ENCODE measurements at places on chromosomes 2 and 18. TPM values are rescaled to one million over a fixed set of nuclear protein-coding genes. Genes with fewer than 3 reads are reported as not detected.

The CTNNA2 gene
- total RNA-seq: not detected

The TNFAIP6 gene
- not detected for total RNA-seq

The SPRED2 gene
- 7.9 TPM for total RNA-seq

The CAD gene
- 107 TPM for total RNA-seq

The SOX11 gene
- not detected for total RNA-seq

The CDCA7 gene
- total RNA-seq: 80.4 TPM

DNA sequence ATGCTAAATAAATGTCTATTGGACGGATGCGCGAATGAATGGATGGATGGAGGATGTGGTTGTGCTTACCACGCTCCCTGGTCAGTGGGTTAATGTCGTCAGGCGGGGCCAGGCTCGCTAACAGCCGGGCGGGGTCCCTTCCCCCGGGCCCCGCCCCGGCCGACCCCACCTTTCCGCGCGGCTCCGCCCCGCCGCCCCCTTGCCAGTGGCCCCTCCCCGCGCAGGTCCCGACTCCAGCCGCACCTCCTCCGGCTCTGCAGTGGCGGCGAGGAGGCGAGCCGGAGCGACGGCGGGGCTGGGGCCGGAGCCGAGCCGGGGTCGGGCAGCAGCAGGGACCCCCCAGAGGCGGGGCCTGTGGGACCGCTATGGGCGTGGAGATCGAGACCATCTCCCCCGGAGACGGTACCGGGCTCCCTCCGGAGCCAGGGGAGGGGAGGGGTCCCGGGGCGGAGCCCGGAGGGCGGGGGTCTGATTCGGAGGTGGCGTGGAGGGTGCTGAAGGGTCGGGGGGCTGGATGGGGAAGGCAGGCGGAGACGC, at the start of gene FKBP1B:
FKBP1B (plus strand) TSS at position 257 of the 537 bp plus-strand sequence; CDS start at position 366, 109 bp downstream.
- DNase-seq: peak; percentile 76

- DNase-seq: peak; percentile 60
Observed at GRCh38 chr2:112995346-112995920, 9.8 kb upstream of the IL36A start.

DNA sequence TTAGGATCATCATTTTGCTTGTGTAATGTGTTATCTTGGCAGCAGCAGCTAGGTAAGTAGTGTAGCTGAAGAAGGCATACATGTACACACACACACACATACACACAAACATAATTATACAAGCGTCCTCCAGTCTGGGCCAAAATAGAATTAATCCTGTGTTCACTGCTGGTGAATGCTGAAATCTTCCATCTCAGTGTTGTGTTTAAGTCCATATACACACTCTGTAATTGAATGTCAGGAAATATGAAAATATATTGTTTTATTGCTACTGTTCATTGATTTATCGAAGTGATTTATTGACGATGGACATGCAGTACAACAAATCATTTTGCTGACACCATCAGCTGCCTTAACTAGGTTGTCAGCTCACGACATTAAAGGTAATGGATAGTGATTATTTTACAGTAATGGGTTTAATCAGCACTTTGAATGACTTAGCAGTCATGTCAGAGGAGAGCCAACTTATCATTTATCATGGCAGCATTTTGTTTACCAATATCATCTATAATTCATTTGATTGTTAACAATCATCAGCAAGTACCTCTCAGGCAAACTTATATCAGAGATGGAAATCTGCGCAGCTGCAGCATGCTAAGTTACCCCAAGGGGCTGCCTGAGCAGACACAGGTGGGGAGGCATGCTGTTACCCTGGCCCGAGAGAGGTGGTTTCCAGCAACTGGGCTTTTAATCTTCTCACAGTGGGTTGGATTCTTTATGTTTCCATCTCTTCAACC, 83.7 kb upstream of the FSHR start:
- DNase-seq: no peak

GRCh38 chr18:56067214-56067894, 479.4 kb upstream of the TCF4 start:
- no peak for DNase-seq

GRCh38 chr2:131419441-131419840, 55.5 kb upstream of the RAB6D start:
- no peak for DNase-seq

DNA sequence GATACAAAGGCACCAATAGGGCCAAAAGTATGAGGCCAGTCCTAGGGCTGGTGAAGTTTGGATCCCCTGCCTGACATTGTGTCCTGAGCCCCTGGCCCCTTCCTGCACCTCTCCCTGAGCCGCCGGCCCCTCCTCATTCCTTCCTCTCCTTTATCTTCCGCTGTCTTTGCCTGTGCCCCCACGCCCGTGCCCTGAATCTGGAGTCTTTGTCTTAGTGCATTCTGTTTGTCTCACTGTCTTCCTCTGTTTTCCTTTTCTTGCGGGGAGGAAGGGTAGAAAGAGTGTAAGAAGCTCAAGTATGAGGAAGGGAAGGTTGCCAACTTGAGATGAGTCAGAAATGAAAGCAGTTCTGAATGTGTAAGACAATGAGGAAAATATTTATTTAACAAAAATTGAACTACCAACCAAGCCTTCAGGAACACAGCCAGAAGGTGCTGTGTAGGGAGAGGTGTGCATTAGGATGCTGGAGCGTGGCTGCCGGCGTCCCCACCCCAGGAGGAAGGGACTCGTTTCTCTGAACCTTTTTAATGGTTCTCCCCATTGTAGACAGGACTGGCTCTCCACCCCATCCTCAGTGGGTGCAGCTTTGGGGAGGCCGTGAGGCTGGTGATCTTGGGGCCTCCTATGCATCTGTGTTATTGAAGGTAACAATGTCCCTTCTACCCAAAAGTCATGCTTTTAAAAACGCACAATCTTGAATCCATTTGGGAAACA, 133.1 kb downstream of the NEDD4L start:
- no peak for DNase-seq

DNA sequence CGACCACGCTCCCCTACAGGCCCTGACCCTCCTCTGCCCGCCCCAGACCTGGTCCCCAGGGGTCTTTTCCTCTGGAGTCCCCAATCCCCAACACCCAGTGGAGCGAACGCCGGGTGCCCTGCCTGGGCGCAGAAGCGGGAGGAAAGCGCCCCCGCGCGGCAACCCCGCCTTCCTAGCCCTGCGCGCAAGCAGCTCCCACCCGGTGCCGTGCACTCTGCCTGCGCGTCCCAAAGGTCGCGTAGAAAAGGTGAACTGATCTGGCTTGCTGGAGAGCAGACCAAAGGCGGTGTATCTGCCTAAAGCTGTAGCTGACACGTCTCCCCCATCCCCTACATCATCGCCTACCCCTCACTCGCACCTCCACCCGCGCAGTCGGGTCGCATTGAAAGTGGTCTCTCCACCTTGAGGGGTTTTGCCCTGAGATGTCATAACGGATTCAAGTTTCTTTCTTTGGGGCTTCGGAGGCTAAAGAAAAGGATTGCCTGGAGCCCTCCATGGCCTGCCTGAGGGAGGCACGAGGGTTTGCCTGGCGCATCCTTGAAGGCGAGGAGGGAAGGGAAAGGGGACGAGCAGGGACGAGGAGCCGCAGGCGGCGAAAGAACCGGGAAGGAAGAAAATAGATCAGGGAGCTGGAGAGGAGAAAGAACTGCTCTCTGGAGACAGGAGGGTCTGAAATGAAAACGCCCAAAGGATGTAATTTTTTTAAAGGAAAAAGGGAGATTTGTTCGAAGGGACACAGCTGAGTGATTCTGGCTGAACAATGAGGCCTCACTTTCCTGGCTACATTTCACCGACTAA, 5.8 kb downstream of the GAD1 start:
- peak; percentile 76 for DNase-seq

DNA sequence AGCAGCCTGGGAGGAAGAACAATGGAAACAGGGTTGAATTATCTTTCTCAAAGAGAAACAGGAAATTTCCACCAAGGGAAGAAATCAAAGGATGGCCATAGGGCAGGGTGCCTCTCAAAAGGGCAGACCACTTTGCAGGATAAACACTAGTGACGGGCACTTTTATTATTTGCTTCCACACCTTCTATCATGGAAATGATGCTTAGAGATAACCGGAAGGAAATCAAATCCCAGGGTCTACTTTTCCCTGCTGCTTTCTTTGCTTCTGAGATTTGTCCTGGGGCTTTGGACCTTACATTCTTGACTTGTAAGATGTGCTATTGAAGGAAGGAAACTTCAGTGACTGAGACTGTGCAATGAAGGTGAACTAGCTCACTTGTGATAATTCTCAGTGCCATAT, 1.1 kb upstream of the SCN9A start:
- DNase-seq: no peak

DNA sequence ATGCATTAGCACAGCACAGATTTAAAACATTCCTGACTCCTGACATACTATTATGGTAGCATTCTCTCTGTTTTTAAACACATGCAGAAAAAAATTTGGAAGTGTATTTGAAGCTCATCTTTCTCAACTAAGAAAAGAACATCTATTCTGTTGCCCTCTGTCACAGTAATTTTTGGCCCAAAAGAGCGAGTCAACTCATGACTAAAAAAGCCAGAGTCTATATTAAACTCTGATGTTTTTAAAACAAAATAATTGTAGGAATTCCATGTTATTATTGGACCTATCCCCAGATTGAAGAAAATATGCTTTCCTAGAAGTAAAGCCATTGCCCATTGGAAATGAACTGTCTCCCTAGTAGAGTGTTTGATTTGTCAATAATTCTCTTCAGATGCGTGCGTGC, 96.7 kb downstream of the CRIM1 start:
- no peak for DNase-seq

DNA sequence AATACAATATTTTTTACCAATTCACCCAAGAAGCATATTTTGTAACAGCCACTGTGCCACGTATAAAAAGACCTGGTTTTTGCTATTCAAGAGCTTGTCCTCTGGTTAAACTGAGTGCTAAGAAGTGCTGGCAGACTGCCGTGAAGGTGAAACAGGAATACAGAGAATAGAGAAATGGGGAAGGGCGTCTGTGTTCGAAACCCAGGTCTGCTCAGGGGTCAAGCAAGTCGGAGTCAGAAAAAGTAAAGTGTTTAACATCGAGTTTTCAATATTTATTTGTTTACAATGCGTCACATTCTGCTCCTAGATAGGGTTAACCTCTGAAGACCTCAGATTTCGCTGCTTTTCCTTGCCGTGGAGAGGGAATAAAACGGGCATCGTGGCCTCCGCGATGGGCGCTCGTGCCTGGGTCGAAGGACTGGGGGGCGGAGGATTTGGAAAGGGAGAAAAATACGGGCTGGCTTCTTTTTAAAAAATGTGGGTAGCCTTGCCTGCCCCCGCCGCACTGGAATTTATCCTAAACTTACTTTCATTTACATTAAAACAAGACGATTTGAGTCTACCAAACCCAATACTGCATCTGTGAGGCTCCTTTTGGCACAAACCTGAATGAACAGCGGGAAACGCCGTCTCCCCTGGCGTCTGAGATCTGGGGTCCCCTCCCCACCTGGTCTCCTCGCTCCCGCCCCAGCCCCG, 1.1 kb upstream of the SNTG2 start:
- DNase-seq: no peak

DNA sequence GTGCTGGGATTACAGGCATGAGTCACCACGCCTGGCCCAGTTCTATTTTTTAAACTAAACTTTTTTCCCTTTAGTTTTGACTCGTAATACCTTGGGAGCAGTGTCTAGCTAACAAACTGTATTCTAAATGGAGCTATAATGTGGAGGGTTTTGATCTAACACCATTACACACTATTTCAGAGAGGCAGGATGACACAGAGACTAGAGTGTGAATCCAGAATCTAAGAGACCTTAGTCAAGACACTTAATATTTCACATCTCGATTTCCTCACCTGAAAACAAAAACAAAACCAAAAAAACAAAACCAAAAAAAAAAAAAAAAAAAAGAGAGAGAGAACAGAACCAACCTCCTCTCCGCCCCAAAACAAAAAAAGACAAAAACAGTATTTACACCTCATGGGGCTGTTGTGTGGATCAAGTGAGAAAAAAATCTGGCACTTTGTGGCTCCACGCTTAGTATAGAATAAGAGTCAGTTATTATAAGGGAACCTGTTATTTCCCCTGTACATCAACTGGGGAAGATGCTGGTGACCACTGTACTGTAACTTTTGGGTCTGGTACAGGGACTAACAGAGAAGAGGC, 31.3 kb downstream of the DARS1 start:
- DNase-seq: no peak

GRCh38 chr2:105244451-105244850, 2.9 kb downstream of the GPR45 start:
- no peak for DNase-seq

DNA sequence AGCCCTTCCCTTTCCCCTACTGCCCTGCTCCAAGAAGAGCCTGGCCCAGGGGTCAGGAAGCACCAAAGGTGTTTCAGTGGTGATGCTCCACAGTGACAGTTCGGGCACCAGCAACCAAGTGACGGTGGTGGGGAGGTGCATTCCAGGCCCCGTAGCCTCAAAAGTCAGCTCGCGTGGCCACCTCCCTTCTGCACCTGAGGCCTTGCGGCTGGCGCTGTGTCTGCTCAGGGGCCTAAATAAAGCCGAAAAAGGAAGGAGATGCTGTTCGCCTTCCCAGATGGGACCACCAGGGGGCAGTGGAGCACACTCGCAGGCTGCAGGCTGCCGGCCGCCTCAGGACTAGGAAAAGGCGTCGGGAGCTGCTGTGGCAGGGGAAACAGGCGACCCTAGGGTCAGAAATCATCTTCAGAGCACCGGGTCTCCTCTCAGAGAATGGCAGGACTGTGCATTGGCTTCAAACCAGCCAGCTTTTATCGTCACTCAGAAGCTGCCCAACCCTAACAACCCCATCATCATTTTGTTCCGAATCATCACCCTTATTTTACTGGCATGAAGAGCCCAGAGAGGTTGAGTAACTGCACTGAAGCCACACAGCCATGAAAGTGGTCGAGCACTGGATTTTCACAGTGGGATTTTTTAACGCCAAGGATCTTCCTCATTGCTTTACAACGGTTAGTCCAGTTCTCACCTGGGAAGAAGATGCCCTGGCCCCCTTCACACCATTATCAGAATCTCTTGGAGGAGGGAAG, 213.0 kb upstream of the CELF4 start:
- peak; percentile 74 for DNase-seq

DNA sequence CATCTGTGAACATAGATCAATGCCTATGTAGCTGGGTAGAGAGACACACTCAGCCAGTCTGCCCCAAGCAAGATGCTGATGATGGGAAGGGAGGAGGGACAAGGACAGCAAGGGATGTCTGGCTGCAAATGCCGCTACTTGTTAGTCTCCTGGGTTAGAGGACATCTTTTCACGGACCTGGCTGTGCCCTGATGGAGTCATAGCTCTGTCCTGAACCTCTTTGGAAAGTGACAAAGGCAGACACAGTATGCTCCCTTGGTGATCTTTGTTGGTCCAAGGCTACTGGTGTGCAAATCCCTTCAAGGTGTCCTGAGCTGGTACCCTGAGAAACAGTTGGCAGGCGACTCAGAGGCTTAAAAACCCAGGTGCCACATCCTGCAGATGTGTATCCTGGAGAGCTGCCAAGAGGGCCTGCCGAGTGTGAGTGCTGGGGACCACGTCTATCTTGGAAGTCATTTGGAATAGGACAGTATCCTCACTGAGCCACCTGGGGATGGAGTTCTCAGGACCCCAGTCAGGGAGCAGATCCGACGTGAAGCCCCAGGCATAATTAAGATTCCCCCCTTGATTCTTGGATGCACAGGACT, 10.8 kb downstream of the FOSL2 start:
- no peak for DNase-seq
